Activated T-cell treated with anti-CD3 and anti-CD28 coated beads, Interleukin-2, amount 50 U/mL, for 4 hours (primary cell): ENCODE measurements at places on chromosomes 7 and 10.
A peak's percentile ranks its signal among the peaks of the same experiment; 100 is the strongest.

- no peak for DNase-seq
Observed at GRCh38 chr10:47361293-47361692, 13.1 kb downstream of the RBP3 start.

DNA sequence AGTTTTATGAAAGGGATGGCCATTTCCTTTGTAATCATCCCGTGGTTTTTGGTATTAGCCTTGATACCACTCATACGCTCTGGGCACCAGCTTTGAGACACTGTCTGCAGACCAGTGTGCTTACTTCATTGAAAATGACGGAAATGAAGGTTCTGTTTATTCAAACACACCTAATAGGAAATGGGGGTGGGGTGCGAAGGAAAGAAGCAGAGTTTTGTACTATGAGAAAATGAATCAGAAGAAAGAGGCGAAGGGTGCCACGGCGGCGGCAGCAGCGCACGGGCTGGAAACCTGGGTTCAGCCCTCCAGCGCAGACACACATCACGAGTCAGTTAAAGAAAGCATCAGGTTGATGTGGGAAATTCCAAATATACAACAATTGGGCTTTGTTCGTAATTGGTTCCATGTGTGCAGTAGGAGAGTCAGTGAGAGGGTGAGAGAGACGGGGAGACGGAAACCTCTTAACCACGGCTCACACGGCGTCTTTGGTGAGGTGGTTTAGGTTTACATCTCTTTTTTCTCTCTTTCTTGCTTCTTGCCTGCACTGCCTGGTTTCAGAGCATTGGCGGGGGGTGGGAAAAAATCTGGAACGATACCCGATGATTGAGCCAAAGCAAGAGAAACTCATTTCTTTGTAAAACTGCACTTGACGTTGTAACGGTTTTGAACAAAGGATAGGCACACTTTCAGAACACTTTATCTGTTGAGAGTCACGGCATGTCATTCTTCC is 321.2 kb downstream of the FRMD4A start:
- peak; percentile 71 for DNase-seq

DNA sequence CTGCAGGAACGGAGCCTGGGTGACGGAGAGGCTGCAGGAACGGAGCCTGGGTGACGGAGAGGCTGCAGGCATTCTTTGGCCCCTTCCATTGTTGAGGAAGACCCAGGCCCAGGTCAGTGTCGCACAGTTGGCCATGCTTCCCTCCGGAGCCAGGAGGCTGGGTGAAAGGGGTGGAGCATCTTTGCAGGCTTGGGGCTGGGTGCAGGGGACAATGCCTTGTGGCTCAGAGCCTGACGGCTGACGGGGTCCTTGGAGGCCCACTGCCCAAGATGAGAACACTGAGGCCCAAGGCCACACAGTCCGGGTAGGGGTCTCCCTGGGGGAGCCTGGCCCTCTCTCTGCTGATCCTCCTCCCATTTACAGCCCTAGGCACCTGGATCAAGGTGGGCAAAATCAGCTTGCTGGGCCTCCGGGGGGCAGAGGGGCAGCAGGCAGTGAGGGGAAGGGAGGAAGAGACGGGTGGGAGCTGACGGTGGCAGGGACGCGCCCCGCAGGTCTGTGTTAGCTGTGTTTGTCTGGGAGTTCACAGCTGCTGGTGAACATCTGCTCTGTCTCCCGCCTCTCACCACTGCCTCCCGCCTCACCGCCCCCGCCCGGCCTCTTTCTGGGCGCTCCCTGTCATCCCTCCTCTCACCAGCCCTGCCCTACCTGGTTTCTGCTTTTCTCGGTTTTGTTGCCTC is 30.6 kb upstream of the PCBD1 start:
- DNase-seq, result no peak

DNA sequence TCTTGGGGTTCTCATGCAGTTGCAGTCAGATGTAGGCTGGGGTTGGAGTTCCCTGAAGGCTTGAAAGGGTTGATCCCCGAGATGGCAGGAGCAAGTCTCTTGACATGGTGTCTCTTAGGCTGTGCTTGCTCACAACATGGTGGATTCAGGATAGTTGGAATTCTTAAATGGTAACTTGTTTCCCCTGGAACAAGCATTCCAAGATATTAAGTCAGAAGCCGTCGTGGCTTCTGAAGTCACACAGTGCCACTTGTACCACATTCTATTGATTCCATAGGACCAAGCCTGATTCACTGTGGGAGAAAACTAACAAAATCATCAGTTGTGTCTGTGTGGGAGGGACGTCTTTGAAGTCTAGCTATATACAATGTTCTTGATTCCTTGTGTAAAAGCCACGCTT is 3.5 kb upstream of the SLC35B4 start:
- no peak for DNase-seq

GRCh38 chr10:17022466-17022825 is 107.2 kb downstream of the CUBN start:
- no peak for DNase-seq

DNA sequence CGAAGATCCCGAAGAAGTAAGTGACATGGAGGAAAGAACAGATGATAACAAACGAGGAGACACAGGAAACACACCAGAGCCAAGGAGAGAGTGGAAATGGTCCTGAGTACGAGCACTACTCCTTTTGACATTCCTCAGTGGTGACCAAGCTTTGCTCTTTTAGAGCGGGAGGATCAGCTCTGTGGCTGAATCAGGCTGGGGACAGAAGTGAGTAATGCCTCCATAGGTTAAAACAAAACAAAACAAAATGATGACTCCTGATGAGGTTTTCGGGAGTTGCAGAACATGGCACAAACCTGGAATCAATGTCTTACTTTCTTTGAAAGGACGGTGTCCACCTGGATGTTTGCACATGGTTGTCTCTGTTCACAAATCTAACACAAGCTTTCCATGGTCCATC is 30.3 kb upstream of the TCF7L2 start:
- DNase-seq, result no peak

DNA sequence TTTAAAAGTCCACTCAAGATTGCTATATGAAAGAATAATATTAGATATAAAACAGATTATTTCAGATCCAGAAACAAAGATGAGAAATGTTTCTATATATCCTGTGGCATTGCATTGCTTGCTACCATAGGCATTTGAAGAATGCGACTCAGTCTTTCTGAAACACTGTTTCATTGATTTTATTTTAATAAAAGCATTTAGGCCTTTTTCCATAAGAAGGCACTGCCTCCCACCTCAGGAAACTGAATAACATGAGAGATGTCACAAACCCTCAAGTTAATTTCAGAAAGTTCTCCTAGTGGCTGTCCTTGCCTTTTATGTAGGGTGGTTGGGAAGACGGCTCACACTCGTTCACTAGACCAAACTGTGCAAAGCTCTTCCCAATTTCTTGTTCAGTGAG is 23.3 kb downstream of the PRPS1L1 start:
- no peak for DNase-seq

GRCh38 chr10:12929381-12929780 is 72.1 kb downstream of the CCDC3 start:
- no peak for DNase-seq

DNA sequence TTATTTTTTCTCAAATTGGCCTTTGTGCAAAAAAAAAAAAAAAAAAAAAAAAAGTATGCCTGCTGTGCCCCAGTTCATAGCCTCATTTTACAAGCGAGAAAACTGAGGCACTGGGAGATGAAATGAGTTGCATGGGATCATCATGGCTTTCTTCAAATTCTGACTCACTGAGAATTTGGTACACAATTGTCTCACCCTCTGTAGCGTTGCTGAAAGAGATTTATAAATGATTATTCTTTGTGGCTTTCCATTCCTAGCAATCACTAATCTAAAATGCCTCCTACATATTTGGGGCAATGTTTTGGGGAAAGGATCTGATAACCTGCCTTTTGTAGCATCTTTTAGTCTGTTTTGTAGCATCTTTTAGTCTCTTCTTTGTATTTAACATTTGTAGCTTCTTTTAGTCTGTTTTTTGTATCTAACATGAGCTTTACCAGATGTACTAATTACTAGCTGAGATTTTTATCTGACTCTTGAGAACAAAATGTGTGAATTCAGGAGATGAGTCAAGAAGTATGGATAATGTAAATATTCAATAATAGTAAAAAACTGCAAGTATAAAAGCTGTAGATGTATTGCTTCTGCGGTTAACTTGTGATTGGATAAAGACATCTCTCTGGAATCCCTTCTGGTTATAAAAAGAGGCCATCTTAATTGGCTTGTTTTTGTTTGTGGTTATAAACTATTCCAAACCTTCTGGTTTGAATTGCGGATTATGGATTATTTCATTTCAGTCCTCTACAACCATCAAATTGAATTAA is 161.4 kb downstream of the ARID5B start:
- no peak for DNase-seq

- DNase-seq, result no peak
Observed at GRCh38 chr10:9342885-9343570, 1288.5 kb downstream of the GATA3 start.

- no peak for DNase-seq
Observed at GRCh38 chr7:151113344-151114150, 27.3 kb downstream of the AGAP3 start.

DNA sequence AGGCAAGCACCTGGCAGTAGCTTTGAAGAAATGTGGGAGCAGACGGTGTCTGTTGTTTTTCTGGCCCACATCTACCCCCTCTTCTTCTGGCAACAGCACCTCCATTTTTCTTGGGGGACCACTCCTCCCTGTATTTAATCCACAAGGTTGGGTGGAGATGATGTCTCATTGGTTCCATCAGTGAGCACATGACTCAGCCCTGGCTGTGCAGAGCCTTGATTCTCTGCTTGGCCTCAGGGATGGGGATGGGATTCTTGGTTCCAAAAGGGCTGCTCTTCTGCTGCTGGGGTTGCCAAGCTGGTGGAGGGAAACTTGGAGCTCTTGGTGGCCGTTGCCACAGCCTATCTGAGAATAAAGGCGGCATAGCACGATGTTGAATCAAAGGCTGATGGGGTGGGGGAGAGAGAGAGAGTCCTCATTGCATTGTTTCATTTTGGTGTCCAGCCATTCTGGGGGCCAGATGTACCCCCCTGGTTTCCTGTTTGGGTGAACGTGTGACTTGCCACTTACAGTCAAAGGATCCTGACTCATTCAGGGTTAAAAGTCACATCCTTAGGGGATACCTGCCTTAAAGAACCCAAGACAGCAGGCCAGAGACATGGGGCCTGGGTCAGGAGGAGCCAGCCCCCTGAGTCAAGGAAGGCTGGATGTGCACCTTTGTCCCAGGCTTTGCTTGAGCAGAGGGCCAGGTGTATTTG is 25.9 kb downstream of the GRK5 start:
- DNase-seq, result no peak

DNA sequence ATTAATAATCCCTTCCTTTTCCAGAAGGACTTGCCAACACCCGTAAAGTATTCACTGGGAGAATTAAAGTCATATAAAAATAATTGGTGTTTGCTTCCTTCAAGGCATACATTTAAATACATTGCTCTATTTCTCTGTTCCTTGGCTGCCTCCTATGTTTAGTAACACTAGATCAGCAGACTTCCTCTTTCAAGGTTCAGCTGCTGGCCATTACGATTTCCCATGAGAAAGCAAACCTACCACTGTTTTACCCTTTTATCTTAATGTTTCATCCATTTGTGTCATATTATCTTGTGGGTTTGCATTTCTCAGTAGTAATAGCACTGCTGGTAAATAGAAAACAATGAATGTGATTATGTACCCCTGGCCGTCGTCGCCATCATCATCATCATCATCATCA is 313.8 kb upstream of the BMPER start:
- no peak for DNase-seq

DNA sequence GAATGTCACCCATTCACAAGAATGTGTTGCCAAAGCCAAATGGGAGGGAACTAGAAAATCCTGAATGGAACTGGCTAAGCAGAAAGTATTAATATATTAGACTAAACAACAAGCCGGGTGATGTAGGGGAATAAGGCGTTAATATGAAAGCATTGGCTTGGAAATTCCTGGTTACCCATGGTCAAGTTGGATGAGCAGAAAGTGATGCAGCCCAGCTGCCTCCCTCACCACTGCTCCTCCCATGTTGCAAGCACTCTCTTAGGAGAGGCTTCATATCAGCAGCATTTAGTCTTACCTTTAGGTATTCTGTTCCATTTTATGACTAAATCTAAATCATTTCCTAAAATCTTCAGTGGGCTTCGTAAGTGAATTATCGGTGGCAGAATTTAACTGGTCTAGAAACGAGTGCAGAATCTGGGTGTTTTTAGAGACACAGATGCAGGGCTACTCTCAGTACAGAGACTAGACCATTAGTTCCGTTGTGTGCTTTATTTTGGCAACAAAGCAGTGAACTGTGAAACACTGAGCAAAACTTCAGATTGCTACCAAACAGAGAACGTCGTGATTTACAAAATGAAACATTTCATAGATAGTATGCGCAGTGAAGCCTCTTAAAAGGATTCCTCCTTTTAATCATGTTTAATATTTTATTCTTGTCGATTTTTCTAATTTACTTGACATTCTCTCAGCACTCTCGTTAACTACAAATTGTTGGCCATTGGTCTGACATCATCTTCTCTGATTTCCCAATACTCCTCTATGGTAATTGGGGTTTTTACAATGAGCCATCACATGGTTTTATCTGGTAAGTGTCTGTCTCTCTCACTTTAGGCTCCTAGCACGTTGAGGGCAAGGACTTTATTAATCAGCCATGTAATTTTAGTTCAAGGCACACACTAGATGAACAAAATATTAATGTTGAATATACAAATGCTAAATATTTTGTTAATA is 22.0 kb upstream of the HGF start:
- no peak for DNase-seq

DNA sequence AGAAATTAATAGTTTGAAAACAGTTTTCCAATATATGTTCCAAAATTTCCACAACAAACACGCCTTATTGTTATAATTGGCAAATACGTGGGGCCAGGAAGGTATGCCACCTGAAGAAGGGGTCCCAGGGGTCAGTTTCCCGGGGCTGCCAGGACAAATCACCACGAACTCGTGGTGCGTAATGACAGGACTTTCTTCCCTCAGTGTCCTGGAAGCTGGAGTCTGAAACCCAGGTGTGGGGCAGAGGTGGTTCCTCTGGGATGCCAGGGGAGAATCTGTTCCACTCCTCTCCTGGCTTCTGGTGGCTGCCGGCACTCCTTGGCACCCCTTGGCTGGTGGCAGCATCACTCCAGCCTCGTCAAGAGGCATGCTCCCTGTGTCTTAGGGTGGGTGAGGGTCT is 56.7 kb downstream of the CHST15 start:
- no peak for DNase-seq

DNA sequence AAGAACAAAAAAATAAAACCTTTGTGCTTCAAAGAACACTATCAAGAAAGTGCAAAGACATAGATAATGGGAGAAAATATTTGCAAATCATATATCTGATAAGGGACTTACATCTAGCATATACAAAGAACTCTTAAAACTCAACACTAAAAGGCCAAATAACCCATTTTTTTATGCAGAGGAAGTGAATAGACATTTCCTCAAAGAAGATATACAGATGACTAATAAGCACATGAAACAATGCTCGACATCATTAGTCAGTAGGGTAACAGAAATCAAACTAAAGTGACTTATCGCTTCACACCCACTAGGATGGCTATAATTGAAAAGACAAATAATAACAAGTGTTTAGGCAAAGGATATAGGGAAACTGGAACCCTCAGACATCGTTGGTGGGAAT is 78.0 kb downstream of the MALSU1 start:
- DNase-seq, result no peak

DNA sequence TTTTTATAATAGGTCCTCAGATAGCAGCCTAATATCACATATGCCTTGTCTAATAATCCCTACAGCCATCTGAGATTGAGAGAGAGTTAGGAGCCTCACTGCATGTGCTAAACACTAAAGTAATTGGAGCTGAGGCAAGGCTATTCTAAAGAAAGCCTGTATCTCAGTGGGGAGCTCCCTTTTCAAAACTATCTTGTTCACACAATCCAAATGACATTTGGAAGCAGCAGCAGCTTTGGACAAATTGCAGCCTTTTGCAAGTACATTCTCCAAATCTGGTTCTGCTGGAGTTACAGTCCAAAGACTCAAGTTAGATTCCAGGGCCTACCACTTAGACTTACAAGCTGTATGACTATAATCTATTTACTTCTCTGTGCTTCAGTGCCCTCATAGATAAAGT is 104.5 kb downstream of the MACC1 start:
- no peak for DNase-seq
